ENCODE measurements at places on chromosomes 16 and 17. TPM values are rescaled to one million over a fixed set of nuclear protein-coding genes. Genes with fewer than 3 reads are reported as not detected.

The STH gene
- polyA plus RNA-seq: not detected

- no peak for DNase-seq
Measured at GRCh38 chr17:11996722-11997146, 541 bp downstream of the ZNF18 start.

GRCh38 chr16:75308011-75308410, 56.6 kb upstream of the BCAR1 start:
- no peak for DNase-seq

DNA sequence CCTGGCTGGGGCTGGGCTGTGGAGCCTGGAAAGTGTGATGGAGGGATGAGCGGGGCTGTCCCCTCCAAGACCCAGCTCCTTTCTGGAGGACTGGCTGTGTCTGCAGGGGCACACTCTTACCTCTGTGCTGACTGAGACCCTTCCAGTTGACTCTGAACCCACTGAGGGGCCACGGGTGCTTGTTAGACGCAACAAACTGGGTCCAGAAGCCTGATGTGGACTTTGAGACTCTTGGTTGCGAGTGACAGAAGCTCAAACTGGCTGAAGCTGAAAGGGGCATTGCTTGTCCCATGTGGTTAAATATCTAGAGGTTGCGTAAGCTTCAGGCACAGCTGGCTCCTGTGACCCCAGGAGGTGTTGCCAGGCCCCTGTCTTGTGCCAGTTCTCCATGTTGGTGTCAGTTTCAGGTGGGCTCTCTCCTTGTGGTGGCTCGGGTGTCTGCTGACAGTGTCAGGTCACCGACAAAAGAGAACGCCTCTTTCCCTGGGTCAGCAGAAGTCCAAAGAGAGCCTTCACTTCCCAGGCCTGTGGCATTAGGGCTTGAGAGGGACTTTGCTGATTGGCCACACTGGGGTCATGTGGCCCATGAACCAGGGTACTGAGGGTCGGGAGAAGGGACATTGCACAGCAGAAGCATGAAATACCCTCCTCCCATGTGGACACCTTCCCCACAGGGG, 16.7 kb downstream of the ADCY7 start:
- DNase-seq: no peak

GRCh38 chr16:9438991-9439390, 347.5 kb downstream of the HAPSTR1 start:
- DNase-seq: no peak

- DNase-seq: no peak
Measured at GRCh38 chr16:88619859-88620815, 18.2 kb upstream of the IL17C start.
